ENCODE measurements at places on chromosomes 2 and 18.

DNA sequence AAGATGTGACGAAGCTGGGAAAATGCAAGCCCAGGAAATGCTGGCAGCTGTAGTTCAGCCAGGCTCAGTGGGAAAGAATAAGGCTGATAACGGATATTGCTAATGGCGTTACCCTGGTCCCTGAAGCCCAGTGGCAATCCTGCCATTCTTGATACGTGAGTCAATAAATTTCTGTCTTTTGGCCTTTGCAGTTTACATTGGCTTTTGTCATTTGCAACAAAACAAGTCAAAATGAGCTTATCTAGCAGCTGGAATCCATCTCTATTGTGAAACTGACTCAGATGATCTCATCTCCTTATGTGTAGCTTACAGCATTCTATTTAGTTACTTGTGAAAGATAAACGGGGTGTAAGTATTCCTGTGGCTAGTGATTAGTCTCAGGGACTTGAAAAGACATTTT, 43.8 kb downstream of the ARL6IP6 start:
- DNase-seq: no peak

- DNase-seq: no peak
Observed at GRCh38 chr2:159459279-159459678, 157.1 kb downstream of the BAZ2B start.

- no peak for DNase-seq
Observed at GRCh38 chr2:49225126-49225525, 70.8 kb upstream of the FSHR start.

- no peak for DNase-seq
Observed at GRCh38 chr2:233400341-233400740, 46.0 kb downstream of the DGKD start.

GRCh38 chr2:38650717-38651116, 15.2 kb upstream of the GALM start:
- DNase-seq: no peak

DNA sequence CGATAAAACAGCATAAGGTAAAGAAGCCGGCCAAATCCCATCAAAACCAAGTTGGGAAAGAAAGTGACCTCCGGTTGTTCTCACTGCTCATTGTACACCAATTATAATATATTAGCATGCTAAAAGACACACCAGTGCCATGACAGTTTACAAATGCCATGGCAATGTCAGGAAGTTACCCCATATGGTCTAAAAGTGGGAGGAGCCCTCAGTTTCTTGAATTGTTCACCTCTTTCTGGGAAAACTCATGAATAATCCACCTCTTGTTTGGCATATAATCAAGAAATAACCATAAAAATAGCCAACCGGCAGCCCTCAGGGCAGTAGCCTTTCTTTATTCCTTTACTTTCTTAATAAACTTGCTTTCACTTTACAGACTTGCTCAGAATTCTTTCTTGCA, 544.9 kb upstream of the SETBP1 start:
- DNase-seq: no peak

DNA sequence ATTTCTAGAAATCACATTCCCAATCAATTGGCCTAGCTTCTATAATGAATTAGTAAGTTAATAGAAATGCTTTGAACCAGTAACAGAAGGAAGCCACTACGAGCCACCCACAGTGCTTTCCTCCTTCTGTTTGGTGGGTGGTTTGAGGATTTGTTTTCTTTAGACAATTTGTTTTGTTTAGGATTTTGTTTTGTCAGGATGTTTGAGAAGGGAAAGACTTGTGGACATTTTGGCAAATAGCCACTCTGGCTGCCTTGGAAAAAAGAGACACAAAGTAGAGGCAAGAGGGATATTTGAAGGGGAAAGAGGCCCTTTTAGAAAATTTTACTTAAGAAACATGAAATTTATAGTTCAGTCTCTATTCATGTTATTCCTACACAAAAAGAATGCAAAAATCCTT, 47.7 kb downstream of the TANK start:
- DNase-seq: peak; percentile 4

DNA sequence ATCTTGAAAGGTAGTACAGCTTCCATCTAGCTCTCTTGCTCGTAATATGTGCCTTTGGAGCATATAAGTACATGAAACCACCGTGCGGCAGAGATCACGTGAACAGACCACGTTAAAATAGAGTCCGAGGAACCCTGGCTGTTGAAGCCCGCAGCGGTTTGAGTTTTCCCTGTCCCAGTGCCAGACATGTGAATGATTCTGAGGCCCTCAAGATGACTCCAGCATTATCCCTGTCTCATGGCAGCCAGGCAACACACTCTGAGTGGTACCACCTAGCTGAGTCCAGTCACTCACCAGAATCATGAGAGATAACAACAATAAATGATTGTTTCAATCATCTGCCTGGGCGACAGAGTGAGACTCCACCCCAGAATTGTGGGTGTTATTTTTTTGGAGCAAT, 21.6 kb upstream of the AAK1 start:
- DNase-seq: no peak

DNA sequence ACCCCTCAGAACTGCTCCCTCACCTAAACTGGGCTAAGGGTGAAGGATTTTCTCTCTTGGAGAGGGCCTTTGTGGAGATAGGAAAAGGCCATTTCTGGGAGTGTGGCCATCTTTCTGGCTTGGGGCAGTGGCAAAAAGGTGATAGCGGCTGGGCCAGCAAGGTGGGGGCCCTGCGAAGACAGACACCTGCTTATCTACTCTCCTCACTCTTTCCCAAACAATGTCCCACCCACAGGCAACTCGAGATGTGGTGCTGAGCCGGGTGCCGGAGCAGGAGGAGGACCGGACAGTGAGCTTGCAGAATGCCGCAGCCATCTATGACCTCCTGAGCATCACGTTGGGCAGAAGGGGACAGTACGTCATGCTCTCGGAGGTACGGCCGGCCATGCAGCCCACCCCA, 90.1 kb upstream of the MCFD2 start:
- no peak for DNase-seq

GRCh38 chr2:54289917-54290316, 33.9 kb upstream of the TSPYL6 start:
- no peak for DNase-seq

GRCh38 chr2:25340181-25340921, 1.4 kb downstream of the DNMT3A start:
- peak; percentile 86 for DNase-seq

DNA sequence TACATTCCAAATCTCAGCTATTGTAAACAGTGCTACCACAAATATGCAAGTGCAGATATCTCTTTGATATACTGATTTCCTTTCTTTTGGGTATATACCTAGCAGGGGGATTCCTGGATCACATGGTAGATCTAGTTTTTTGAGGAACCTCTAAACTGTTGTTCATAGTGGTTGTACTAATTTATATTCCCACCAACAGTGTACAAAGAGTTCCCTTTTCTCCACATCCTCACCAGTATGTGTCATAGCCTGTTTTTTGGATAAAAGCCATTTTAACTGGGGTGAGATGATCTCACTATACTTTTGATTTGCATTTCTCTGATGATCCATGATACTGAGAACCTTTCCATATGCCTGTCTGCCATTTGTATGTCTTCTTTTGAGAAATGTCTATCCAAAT, 6.3 kb upstream of the CCNT2 start:
- no peak for DNase-seq

DNA sequence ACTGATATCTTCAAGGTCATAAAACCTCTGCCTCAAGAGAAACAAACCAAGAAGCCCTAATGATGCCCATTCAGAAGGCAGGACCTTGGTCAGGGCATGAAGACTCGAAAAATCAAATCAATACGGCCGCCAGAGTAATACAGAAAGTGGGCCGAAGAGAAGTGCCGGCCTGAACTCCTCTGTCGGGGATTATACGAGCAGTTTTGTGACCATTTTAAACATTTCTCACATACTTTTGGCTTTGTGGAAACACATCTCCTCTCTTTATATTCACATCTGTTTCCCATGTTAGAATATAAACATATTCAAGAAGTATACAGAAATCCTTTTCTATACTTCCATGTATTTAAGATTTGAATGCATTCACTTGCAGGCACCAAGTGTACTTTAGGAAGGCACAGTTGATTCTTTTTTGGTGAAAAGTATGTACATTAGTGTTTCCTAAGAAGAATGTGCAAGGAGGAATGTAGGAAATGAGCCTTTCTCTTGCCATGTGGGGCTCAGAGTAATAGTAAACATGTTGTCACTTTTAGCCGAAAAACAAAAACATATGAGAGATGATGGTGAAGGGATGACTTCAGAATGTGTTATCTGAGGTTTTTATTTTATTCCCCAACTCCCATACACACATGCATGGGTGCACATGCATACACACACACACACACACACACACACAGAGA, 707.9 kb upstream of the ID2 start:
- DNase-seq: no peak

DNA sequence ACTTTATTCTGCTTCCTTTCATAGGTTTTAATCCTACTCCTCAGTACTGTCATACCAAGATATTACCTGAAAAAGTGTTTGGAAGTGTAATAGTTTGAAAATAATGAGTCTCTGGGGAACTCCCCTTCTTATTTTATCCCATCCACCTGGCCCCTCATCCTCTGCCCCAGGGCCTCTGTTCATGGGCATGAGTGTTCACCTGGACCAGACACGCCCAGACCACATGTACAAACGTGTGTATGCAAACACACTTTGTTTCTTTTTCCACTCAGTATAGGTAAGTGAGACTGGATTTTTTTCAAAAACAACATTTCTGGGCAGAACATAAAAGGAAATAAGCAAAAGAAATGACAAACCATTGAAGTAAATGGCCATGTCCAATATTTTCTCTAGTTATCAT, 62.1 kb upstream of the THSD7B start:
- no peak for DNase-seq

GRCh38 chr18:46212398-46212797, 108.2 kb downstream of the HAUS1 start:
- DNase-seq: no peak

GRCh38 chr2:101310090-101310833, 1.8 kb upstream of the RNF149 start:
- DNase-seq: no peak

GRCh38 chr2:199457147-199458008, at the start of gene SATB2:
TSS of gene SATB2 (minus strand) at chr2:199457939. CDS start at chr2:199456037, 1,902 bp downstream.
- peak; percentile 76 for DNase-seq

- peak; percentile 80 for DNase-seq
Observed at GRCh38 chr2:73984203-73984921, at the start of gene TET3. TSS of gene TET3 (plus strand) at chr2:73984910. CDS start at chr2:73986404, 1,494 bp downstream.

DNA sequence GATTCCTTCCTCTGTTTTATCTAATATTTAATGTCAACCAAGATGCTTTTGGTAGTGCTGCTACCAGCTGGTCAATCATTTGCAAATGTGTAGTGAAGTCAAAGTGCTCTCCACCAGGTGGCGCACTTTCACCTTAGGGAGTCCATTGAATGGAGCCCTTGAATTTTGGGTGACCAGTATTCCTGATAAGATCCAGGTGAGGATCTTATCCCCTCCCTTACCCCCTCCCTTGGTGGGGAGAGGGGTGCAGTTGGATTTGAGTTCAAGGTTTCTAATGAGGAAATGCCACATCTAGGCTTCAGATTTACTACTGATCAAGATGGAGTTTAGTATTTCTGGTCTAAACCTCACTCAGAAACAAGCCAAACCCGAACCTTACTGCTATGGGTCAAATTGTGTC, 12.0 kb upstream of the E2F6 start:
- DNase-seq: peak; percentile 92

DNA sequence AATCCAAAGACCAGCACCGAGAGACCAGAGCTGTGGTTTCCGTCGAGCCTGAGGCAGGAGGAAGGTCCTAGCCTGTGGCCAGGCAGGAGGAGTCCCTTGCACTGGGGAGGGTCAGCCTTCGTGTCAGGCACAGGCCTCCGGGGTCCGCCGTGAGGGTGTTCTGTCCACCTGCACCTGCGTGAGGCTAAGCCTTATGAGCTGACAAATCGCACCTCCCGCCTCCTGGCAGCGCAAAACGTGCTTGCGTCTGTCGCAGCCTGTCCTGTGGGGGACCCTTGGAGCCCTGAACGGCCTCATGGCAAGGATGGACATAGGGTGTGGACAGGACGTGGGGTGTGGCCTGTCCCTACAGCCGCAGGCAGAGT, 73.3 kb downstream of the KCNG2 start:
- DNase-seq: no peak

DNA sequence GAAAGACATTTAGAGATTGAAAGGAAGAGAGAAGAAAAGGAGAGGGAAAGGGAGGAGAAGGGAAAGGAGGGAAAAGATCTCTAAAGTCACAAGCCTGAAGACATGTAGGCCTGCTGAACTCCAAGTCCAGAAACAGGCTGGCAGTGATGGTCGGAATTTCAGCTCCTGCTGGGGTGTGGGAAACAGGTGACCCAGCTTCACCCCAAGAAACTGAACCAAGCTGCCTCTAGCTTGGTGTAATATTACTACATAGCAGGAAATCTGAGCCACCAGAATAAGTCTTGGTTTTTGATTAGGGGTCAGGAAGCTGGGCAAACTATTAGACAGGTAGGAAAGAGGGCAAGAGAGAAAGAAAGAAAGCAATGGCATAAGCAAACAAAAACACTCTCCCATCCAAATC, 185.8 kb downstream of the PDE11A start:
- no peak for DNase-seq

GRCh38 chr18:41982942-41983660, 28.1 kb downstream of the PIK3C3 start:
- DNase-seq: no peak

DNA sequence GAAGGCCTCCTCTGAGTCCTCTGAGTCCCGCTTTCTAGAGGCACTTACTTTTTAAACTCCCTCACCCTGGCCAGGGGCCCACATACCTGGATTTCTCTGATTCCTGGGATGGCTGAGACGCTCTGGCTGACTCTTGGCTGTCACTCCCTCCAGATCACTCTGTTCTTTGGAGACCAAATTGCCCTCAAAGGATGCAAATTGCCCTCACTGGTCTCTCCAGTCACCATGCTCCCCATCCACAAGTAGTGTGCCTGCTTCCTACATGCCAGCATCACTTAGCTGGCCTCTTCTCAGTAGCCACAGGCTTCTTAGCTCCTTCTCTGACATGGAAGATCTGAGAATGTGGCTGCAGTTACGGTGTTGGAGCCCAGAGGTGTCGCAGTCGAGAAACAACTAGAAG, 41.3 kb upstream of the CCDC68 start:
- DNase-seq: no peak

GRCh38 chr18:77422974-77423867, 173.6 kb downstream of the GALR1 start:
- no peak for DNase-seq

All from kidney (tissue), 22 donors.